ENCODE measurements at places on chromosomes 7 and 10.

GRCh38 chr10:79269969-79270368, 77.3 kb upstream of the PPIF start:
- no peak for DNase-seq

GRCh38 chr10:3770611-3771110, 14.3 kb downstream of the KLF6 start:
- DNase-seq: no peak

DNA sequence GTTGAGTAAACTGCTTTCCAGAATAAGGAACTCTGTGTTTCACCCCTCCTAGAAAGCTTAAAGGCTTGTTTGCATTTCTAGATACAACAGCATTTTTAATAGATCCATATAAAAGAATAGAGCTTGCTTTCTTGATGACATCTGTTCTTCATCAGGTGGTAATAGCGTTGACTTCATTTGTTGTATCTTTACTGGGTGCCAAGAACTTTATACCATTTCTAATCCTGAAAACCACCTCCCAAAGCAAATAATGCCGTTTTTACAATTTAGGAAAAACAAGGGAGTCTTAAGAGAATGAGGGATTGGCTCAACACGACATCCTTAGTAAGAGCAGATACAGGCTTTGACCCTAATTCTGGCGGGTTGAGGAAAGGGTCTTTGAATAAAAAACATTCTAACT, 993.4 kb downstream of the TYW1 start:
- no peak for DNase-seq

DNA sequence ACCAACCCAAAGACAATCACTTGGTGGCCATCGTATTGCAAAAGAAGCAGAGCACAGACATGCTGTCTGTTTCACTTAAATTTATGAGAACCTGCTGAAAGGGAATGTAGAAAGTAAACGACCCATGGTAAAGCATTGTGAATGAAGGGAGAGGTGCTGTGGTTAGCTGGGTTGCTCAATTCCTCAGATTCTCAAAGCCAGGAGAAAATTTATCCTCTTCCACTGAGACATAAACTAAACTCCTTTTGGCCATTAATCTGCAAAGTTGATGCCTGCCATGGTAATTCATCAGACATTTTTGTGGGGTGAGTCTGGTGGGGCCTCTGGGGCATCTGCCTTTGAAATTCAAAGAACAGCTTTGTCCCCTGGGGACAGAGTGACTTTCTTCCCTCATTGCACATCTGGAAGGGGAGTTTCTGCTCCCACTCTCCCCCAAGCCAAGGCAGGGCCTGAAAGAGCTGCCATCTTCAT, 951.0 kb downstream of the LRMDA start:
- no peak for DNase-seq

- no peak for DNase-seq
Measured at GRCh38 chr7:106901828-106902441, 36.9 kb downstream of the PIK3CG start.

DNA sequence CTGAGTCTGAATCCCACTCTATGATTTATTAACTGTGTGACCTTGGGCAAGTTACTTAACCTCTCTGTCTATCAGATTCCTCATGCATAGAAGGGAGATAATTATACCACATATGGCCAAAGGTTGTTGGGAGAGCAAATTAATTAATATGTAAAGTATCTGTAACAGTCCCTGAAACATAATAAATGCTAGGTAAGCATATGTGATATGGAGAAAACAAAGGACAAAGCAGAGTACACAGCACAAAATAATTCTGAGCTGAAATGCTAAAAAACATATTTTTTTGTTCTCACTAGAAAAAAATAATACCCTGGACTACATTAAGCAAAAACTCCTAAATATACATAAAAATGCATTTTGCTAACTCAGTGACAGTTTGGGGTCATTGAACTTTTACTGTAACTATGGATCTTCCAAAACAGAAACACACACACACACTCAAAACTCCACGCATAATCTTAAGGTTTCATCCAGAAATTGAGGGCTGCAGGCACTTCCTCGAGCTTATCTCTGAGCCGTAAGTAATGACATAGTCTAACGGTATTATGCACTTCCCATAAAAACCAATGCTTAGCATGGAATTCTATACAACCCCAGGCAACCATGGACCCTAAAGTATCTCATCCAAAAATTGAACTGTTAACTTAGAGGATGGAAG, 201.7 kb upstream of the PTN start:
- DNase-seq: no peak

DNA sequence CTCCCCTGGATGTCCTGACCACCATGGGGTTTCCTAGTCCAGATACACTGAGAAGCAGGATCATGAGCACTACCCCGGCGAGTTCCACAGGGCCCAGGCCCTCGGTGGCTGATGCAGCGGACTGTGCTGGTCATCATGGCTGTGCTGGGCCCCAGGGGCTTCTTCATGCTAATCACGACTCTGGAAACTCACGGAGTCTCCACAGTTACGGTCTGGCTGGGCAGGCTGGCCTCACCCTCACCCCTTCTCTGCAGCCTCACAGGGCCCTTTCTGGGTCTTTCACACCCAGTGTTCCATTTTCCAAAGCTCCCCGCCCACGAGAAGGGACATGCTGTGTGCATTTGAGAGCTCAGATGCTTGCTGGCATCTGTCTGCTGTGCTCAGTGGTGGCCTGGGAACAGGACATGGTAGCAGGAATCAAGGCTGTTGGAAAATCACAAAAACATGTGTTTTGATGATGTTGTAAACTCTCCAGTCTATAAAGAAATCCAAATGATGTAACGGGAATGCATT, 119.0 kb downstream of the PTPN20 start:
- no peak for DNase-seq

GRCh38 chr10:122649903-122650302, 49.7 kb downstream of the C10orf120 start:
- DNase-seq: no peak

DNA sequence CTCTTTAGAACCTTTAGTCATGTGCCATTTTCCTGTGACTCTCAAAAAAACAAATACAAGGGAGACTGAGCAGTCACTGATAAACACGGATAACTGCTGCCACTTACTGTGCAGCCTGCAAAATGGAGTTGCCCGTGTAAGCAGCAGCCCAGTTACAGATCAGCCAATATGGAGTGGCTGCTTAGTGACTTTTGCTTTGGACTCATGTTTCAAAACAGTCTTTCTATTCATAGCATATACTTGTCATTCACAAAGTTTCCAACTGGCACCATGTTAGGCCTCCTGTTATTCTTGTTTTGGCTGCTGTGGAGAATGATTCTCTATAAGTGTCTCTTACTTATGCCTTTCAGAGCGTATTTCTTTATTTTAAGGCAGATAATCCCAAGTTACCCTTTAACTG, 3.0 kb downstream of the FAM204A start:
- DNase-seq: no peak
